ENCODE measurements at places on chromosomes 12 and 14.

- no peak for DNase-seq
Measured at GRCh38 chr14:31360919-31361662, 59.3 kb downstream of the HEATR5A start.

DNA sequence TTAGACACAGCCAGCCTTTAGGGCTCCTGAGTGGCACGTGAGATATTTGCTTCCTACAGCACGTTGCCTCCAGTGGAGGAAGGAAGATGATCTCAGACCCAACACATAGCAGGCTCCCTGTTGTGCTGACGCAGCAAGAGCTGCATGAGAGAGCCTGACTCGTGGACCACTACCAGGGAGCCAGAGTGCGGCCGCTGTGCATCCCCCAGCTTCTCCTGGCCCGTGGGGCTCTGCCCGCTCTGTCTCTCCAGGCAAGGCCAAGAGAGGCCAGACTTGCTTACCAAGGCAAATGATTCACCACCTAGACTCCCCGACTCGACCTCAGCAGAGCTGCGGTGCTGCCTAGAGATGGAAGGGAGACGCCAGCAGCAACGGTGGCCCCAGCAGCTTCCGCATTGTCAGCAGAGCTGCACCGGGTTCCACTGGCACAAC lies 37.5 kb downstream of the MAP3K9 start:
- DNase-seq, result no peak

- DNase-seq, result no peak
Measured at GRCh38 chr14:104802394-104803184, 1.7 kb downstream of the ZBTB42 start.

- no peak for DNase-seq
Measured at GRCh38 chr12:53694756-53695151, 18.9 kb upstream of the ATP5MC2 start.

GRCh38 chr14:80942191-80942600 lies 658 bp upstream of the CEP128 start:
- no peak for DNase-seq

- DNase-seq, result no peak
Measured at GRCh38 chr12:3827301-3828000, 45.7 kb downstream of the PARP11 start.

DNA sequence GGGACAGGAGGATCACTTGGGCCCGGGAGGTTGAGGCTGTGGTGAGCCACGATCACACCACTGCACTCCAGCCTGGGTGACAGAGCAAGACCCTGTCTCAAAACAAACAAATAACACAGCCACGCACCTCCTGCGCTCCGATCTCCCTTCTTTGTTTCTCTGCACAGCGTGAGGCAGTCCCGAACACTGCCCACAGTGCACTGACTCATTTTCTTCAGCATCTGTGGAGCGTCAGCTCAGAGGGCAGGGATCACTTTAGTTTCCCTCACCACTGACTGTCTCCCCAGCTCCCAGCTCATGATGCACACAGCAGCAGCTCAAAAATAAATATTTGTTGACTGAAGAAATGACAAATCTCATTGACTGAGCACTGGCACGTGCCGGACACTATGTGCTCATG lies 883 bp upstream of the MYL2 start:
- DNase-seq, result no peak

DNA sequence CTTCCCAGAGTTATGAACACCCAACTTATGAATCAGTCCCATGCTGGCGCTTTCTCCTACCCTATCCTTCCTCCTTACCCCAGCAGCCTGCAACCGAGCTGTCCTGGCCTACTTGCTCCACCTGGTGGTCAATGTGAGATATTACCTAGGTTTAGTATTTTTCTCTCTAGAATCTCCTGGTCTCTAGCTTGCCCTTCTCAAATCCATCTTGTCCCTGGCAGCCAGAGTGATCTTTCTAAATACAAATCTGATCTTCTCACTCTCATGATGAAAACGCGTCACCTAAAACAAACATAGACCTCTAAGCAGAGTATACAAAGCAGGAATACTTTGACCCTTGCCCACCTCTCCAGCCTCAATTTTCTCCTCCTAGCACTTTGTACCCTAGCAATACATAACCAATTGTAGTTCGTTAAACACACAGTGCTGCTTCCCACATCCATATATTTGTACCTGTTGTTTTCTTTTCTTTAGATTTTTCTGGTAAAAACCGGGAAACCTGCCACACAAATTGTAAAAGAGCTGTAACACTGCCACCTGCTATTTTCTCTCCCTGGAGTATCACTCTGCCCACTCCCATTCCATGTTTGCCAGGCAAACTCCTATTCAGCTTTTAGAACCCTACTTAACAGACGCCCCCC lies 20.0 kb upstream of the TCP11L2 start:
- DNase-seq, result no peak

DNA sequence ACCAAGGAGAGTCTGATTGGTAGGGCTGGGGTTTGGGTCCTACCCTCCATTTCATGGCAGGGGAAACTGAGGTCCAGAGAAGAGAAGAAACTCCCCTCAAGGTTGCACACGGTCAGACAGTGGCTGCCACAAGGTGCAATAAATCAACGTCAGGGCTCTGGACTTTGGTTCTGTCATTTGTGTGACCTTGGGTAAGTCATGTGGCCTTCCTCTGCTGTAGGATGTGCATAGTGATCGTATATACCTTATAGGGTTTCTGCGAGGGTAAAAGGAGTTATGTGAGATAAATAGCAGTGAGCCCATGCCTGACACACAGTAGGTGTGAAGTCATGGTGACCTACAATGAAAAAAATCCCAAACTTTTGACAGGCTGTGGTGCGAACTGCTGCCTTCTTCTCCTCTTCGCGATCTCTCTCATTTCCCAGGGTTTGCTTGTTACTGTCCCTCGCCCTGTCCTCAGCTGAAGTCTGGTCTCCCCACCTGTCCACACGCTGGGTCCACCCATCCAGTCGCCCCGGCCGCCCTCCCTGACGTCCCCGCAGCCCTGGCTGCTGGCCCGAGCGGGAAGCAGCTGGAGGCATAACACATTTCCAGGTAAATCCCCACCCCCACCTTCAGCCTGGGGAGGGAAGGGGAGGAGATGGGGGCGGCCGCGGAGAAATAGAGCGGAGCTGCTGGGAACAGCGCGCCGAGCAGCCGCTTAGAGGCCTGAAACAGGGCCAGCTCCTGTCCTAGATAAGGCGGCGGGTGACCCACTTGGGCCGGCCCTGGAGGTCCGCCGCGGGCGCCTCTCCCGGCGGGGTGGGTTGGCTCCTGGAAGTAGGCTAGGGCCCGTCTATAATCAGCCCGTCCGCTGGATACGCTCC lies 1.8 kb upstream of the FAM222A start:
- DNase-seq, result no peak

DNA sequence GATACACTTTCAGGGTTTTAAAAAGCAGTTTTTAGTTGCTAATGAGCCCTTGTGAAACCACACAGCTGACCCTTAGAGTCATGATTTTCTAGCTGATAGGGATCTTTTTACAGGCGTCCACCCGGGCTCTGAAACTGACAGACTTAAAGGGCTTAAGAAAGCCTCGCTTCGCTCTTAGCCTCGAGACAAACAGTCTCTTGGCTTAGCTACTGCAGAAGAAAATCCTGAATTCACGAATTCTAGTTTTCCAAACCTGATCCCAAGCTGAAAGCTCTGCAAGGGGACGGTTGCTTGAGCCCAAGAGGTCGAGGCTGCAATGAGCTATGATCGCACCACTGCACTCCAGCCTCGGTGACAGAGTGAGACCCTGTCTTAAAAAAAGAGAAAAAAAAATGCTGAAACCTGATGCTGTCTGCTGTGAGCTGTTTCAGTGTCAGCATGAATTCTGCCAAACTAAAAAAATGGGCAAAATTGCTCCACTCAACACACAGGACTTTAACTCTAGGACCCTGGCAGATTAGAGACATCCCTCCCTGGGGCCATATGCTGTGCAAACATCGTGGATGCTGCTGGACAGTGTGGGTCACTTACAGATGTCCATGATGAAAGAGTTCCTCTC lies 3.1 kb upstream of the HPD start:
- DNase-seq, result no peak

DNA sequence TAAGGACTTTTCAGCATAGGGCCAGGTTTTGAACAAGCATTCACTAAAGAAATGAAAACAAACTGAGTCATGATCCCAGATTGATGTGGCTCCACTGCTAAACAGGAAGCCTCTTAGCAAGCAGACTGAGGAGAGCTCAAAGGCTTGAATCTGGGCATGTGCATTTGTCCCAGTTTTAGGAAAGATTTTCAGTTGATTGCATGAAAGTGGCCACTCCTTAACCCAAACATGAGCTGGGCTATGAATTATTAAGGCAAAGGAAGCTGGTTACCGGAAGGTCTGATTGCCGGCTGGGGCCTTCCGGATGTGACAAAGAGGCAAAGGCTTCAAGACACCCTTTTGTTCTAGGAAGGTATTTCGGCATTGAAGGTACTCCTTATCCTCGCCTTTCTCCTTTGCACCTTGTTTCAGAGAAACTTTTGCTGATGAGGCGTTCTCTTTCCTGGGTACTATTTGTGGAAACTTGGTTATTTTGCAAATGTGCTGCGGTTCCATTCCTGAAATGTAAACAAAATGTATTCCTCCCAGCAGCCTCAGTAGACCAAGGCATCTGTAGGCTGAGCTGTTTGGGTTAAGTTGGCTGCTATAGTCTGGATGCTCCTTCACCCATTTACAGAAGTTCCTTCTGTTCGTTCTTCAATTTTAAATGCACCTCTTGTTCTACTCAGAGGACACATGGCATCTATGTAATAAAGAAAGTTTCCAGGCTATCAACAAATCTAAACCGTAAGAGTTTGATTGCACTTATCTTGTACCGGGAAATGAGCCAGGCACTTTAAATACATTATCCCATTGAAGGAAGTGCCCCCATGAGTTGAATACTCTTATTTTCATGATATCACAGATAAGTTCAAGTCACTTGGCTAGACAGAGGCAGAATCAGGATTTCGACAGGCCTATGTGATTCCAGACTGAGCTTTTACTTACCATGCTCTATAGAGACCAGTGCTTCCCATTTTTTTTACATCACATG lies 115.6 kb upstream of the METAP2 start:
- no peak for DNase-seq

DNA sequence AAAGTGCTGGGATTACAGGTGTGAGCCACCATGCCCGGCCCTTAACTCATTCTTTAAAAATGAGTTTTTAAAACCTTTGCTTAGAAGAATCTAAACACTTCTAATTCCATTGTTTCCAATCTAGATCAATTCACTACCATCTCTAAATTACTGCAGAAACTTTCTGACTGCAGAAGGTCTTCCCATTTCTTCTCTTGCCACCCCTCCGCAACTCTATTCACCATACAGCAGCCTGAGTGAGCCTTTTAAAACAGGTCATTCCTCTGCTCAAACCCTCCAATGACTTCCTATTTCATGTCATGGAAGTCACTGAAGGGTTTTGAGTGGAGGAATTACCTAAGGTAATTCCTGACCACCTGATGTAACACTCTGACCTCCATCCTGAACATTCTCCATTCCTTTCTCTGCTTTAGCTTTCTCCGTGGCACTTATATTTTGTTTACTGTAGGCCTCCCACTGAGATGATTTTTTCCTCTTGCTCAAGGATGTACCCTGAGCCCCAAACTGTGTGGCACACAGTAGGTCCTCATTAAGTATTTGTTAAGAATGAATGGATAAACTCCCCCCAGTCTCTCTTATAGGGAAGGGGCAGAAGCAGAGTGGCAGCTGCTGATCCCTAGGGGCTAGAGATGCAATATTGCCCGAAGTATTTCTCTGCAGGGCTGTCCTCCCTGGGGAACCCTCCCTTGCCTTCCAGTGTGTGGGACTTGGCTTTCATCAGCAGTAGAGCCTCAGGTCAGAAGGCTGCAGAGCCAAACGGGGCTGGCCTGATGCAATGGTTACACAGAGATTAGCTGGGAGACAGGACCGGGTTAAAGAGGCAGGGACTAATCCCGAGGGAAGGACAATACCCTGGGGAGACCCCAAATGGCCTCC lies 1.2 kb downstream of the DDIT3 start:
- DNase-seq, result no peak

DNA sequence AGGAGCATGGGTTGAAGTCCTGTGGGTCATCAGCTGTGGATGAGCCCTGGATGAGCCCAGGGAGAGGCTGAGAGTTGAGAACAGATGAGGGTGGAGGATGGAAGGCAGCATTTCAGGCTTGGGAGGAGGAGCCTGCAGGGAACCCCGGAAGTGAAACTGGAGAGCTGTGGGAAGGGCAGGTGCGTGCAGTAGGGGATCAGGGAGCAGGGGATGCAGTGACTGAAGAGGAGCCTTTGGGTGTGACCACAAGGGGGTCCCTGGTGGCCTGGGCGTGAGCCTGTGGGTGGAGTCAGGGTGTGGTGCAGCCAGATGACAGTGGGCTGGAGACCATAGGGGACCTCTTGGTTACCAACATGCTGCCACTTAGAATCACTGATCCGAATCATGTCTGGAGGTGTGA lies 115.5 kb downstream of the PAPOLA start:
- DNase-seq, result no peak

DNA sequence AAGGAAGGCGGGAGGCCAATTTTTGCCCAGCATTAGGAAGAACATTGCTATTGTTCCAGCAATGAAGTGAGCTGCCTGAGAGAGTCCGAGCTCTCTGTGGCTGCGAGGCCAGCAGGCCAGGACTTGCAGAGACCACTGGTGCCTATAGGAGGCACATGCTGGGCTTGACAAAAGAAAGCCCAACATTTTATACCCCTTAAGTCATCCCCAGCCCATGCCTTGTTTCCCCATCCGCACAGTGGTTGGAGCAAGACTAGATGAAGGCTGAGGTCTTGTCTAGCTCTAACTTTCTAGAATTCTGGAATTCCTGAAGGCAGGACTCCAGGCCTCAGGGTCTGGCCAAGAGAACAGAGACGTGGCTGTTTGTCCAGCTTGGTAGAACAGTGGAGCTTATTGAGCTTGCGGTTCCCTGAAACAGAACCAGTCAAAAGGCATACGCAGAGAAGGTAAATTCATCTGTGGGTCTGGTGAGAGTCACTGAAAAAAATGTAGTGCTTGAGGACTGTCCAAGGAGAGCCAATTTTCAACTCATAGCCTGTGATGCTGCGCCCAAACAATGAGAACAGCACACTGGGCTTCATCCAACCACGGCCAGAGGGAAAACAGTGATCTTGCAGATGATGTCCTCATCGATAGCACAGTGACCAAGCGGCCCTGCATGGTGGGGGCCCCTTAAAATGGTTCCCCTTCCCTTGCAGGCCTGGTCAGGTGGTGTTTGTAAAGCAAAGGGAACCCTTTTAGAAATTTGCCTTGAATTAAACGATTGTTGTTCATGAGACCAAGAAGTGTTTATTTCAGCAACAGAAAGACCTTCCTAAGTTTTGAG lies 27.1 kb upstream of the COL2A1 start:
- no peak for DNase-seq

GRCh38 chr12:3671330-3672112 lies 81.4 kb downstream of the CRACR2A start:
- no peak for DNase-seq

DNA sequence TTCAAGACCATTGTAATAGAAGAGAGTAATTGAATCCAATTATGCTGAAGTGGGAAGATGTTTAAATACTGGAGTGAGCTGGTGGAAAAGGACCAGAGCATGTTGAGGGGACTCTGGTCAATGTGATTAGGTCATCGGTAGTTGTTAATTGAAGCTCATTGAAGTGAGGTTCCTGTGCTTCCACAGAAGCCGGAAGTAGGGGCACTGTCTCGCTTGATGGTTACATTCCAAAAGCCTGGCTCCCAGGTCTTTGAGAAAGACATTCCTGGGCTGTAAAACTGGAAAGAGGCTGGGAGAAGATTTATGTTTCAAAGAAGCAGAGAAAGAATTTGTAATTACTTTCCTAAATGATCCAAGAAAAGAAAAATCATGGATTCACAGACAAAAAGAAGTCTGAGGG lies 12.3 kb upstream of the CLECL1 start:
- DNase-seq, result no peak
